ENCODE measurements at places on chromosomes 4 and X. TPM values are rescaled to one million over a fixed set of nuclear protein-coding genes. Genes with fewer than 3 reads are reported as not detected.
A peak's percentile ranks its signal among the peaks of the same experiment; 100 is the strongest.

ARMCX1 gene
- 12.5 TPM for polyA plus RNA-seq

ANKRD37 gene
- polyA plus RNA-seq = 3.8 TPM

MAGEB1 gene
- polyA plus RNA-seq = 0.05 TPM

HHIP gene
- 0.05 TPM for polyA plus RNA-seq

GPR119 gene
- 0.11 TPM for polyA plus RNA-seq

DCX gene
- 0.82 TPM for polyA plus RNA-seq

LEF1 gene
- 3.6 TPM for polyA plus RNA-seq

TAPT1 gene
- polyA plus RNA-seq = 4.2 TPM

GLOD5 gene
- 0.18 TPM for polyA plus RNA-seq

DNA sequence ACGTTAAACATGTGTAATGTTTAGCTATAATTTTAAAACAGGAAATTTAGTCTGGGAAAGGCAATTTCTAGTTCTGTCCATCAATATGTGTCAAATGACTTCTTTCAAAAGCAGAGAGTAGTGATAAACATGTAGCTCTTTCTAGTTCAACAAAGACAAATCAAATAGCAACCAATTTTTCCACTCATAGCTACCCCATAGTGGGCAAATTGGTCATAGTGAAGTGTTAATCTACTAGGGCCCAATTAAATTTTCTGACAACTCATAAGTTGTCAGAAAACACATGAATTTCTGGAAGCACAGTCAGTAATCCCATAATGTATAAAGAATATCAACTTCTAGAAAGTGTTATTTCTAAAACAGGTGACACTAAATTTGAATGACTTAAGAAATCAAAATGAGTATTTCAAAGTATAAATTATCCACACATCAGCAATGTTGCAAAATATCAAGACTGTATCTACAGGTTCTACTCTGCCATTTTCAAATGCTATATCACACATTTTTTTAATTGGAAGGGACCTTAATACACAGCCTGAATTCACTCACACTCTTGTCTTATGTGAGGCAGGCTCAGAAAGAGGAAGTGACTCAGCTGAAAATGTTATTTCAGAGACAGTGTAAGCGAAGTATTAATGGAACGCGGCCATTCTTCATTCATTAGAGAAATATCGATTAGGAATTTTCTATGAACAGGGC lies 7.7 kb downstream of the OCIAD2 start:
- H3K27me3 ChIP-seq = no peaks in the 10 kb centered on the region
- no peaks in the 10 kb centered on the region for H3K4me1 ChIP-seq
- H3K36me3 ChIP-seq = peaks cover 10% of the 10 kb centered on the region
- no peak for DNase-seq

DNA sequence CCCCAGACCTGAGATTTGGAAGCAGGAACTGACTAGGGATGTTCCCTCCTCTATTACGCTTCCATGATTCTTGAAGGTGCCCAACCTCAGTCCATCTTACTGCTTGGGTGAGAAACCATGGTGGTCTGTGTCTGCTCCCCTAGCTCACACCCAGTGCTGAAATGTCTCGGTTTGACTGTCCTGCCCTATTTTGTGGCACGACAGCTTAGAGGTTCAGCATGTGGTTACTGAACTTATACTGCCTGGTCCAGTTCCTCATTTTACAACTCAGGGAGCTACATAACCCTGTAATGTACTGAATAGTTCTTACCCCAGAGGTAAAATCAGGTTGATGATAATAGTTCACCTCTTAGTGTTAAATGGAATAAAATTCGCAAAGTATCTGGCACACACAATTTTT lies 203.1 kb downstream of the RBM46 start:
- no peaks in the 10 kb centered on the region for H3K36me3 ChIP-seq
- H3K4me3 ChIP-seq = no peak overlapping the region
- no peak for DNase-seq
- H3K27me3 ChIP-seq = no peaks in the 10 kb centered on the region

DNA sequence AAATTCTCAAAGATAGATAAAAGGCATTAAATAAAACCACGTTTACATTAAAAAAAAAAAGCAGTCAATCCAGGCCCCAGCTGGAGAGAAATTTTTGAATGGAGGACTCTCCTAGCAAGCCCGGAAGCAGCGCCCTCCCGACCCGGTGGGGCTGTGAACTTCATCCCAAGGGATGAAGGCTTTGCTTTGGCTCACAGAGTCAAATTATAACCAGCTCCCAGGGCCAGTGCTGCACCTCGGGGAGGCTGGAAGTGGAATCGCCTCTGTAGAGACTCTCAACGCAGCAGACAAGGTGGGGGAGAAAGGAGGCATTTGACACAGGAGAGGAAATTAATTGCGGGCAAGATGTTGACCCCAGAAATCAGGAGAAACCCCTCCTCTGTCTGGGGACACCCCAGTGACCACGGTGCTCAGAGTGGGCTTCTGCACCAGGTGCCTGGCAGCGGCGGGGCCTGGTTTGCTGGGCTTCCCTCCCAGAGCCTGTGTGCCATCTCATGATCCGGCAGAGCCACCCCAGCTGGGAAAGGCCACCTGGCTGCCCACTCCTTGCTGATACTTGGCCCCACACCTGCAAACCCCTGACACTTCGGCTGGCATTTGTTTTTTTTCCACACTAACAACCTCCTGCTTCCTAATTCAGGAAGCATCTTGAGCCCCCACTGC lies 71.7 kb downstream of the ABLIM2 start:
- H3K36me3 ChIP-seq = no peaks in the 10 kb centered on the region
- no peak for DNase-seq
- H3K27me3 ChIP-seq = no peaks in the 10 kb centered on the region
- H3K4me1 ChIP-seq = peaks cover 2% of the 10 kb centered on the region

GRCh38 chr4:30855232-30855631 lies 135.1 kb downstream of the PCDH7 start:
- no peak overlapping the region for H3K4me3 ChIP-seq
- no peaks in the 10 kb centered on the region for H3K27me3 ChIP-seq
- H3K4me1 ChIP-seq = no peaks in the 10 kb centered on the region
- H3K36me3 ChIP-seq = no peaks in the 10 kb centered on the region

DNA sequence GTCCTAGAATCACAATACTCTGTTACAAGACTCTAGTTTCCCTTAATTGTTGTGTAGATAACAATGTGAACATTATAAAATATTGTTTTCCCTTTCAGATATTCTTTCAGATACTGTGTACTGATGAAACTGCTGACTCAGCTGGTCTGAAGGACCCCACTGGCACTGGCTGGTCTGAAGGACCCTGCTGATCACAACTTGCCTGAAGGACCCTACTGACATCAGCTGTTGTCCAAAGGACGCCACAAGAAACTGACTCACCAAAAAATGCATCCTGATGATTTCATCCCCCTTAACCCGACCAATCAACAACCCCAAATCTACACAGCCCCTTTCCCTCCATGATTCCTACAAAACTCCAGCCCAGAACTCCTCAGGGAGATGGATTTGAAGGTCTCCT lies 258.8 kb upstream of the GNPDA2 start:
- H3K27me3 ChIP-seq = no peaks in the 10 kb centered on the region
- no peak overlapping the region for H3K27ac ChIP-seq
- no peak for DNase-seq
- no peak overlapping the region for H3K4me3 ChIP-seq
- H3K36me3 ChIP-seq = no peaks in the 10 kb centered on the region
- no peaks in the 10 kb centered on the region for H3K4me1 ChIP-seq

- DNase-seq = no peak
- H3K4me1 ChIP-seq = no peaks in the 10 kb centered on the region
- H3K27me3 ChIP-seq = no peaks in the 10 kb centered on the region
- H3K36me3 ChIP-seq = no peaks in the 10 kb centered on the region
- no peak overlapping the region for H3K4me3 ChIP-seq
These were observed 1248.8 kb downstream of the ADGRL3 start for GRCh38 chr4:62448911-62449310.

DNA sequence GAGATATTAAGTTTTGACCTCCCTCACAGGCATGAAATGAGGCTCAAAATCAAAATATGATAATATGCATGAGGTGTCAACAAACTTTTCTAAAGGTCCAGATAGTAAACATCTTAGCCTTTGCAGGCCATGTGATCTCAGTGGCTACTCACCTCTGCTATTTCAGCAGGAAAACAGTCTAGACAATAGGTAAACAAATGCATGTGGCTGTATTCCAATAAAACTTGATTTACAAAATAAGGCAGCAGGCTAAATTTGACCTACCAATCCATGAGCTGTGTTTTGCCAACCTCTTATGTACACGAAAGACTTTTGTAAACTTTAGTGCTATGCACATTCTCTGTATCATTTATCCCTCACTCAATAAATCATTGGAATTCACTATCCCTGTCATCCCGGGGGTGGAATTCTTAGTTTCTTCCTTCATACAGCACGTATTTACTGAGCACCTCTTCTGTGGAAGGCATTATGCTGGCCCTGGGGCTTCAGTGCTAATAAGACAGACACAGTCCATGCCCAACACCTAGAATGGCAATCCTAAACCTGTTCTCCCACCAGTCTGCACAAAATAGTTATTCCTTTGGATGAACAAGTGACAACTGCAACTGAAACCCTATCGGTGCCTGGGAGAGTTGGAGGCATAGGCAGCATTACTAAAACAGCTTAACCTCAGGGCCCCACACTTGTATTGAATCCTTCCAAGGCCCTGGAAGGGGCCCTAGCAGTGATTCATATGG lies 19.9 kb downstream of the MAGEB17 start:
- peaks cover 2% of the 10 kb centered on the region for H3K4me1 ChIP-seq
- H3K36me3 ChIP-seq = no peaks in the 10 kb centered on the region
- no peak for DNase-seq
- no peak overlapping the region for H3K4me3 ChIP-seq
- H3K27me3 ChIP-seq = no peaks in the 10 kb centered on the region
- no peak overlapping the region for H3K27ac ChIP-seq

GRCh38 chr4:177460460-177460859 lies 18.2 kb upstream of the AGA start:
- no peaks in the 10 kb centered on the region for H3K27me3 ChIP-seq
- H3K27ac ChIP-seq = no peak overlapping the region
- no peak overlapping the region for H3K4me3 ChIP-seq
- no peaks in the 10 kb centered on the region for H3K4me1 ChIP-seq
- DNase-seq = no peak

GRCh38 chr4:119666653-119667091 lies 38.1 kb upstream of the PDE5A start:
- no peak for DNase-seq
- H3K4me1 ChIP-seq = peaks cover 2% of the 10 kb centered on the region
- no peak overlapping the region for H3K4me3 ChIP-seq
- no peaks in the 10 kb centered on the region for H3K27me3 ChIP-seq

DNA sequence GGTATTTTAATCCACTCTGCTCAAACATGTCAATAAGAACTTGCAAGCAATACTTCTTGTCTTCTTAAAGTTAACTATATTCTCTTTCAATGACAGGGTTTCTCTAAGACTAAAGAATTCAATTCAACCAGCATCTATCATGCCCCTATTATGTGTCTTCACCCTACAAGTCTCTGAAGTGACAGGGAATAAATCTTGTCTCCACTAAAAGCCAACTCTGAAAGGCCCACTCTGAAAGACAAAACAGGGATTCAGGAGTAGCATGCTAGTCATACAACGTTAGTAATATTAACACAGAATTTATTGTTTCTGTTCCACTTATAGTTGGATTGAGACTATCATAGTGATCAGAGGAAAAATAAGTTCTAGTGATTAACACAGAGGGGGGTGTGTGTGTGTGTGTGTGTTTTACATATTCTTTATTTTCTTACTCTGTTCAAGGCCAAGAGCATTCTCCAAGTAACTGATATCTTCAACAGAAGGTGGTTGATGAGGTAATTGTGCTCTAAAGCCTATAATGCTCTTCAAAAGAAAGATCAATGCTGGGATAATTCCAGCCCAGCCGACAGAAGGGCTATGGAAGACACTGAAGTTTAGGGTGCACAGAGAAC lies 122.4 kb upstream of the DCLK2 start:
- H3K27me3 ChIP-seq = no peaks in the 10 kb centered on the region
- no peaks in the 10 kb centered on the region for H3K36me3 ChIP-seq
- DNase-seq = no peak
- peaks cover 3% of the 10 kb centered on the region for H3K4me1 ChIP-seq

GRCh38 chrX:14051416-14051815 lies 21.7 kb upstream of the GEMIN8 start:
- no peak overlapping the region for H3K27ac ChIP-seq
- no peaks in the 10 kb centered on the region for H3K36me3 ChIP-seq
- no peaks in the 10 kb centered on the region for H3K4me1 ChIP-seq
- H3K27me3 ChIP-seq = no peaks in the 10 kb centered on the region
- DNase-seq = no peak

GRCh38 chr4:143597276-143597675 lies 83.8 kb downstream of the SMARCA5 start:
- no peaks in the 10 kb centered on the region for H3K27me3 ChIP-seq
- H3K4me1 ChIP-seq = no peaks in the 10 kb centered on the region
- no peak overlapping the region for H3K27ac ChIP-seq
- no peak for DNase-seq
- no peak overlapping the region for H3K4me3 ChIP-seq

- peak overlapping the region; percentile 98 for H3K27ac ChIP-seq
- H3K36me3 ChIP-seq = peaks cover 2% of the 10 kb centered on the region
- no peaks in the 10 kb centered on the region for H3K4me1 ChIP-seq
- peak overlapping the region; percentile 67 for H3K4me3 ChIP-seq
These were observed 1.1 kb upstream of the HDAC6 start for GRCh38 chrX:48800574-48801279.

DNA sequence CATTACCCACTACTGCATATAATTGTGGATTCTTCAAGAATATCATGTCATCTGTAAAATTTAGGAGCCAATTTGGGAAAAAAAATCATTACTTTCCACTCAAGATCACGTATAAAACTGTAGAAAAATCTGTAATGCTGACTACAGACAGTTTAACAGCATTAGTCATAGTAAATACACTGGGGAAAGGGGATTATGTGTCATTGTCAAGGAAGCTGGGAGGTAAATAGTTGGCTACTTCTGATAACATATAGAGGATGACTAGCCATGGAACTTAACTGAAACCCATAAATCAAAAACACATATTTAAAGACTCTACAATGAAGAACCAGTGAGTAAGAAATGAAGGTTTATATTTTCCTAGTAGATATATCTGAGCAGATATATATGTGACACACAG lies 1666.4 kb upstream of the IGFBP7 start:
- H3K4me1 ChIP-seq = no peaks in the 10 kb centered on the region
- H3K27me3 ChIP-seq = no peaks in the 10 kb centered on the region
- H3K4me3 ChIP-seq = no peak overlapping the region
- H3K36me3 ChIP-seq = no peaks in the 10 kb centered on the region

DNA sequence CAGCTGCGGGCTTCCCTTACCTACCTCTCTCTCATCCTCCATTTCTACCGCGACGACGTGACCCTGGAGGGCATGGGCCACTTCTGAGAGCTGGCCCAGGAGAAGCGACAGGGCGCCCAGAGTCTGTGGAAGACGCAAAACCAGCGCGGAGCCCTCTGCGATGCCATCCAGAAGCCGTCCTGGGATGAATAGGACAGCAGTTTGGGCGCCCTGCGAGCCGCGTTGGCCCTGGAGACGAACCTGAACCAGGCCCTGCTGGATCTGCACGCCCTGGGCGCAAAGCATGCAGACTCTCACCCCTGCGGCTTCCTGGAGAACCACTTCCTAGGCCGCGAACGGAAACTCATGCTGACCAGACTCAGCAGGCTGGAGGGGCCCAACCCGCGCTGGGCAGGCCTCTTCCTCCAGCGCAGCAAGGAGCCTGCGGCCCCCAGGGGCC lies 52.7 kb upstream of the TMPRSS11F start:
- H3K4me3 ChIP-seq = no peak overlapping the region
- H3K36me3 ChIP-seq = no peaks in the 10 kb centered on the region
- no peaks in the 10 kb centered on the region for H3K4me1 ChIP-seq
- peak; percentile 44 for DNase-seq

Data from H1 (cell line).